ENCODE measurements at places on chromosomes 4 and X. TPM values are rescaled to one million over a fixed set of nuclear protein-coding genes. Genes with fewer than 3 reads are reported as not detected.

The NCAPG gene
- polyA plus RNA-seq, result 18.6 TPM

The EXOC1 gene
- not detected for polyA plus RNA-seq

The CORIN gene
- polyA plus RNA-seq, result 1.7 TPM

The UGT2B17 gene
- not detected for polyA plus RNA-seq

- DNase-seq, result peak; percentile 74
These were observed 300.1 kb upstream of the DDX53 start for GRCh38 chrX:22699581-22700091.

DNA sequence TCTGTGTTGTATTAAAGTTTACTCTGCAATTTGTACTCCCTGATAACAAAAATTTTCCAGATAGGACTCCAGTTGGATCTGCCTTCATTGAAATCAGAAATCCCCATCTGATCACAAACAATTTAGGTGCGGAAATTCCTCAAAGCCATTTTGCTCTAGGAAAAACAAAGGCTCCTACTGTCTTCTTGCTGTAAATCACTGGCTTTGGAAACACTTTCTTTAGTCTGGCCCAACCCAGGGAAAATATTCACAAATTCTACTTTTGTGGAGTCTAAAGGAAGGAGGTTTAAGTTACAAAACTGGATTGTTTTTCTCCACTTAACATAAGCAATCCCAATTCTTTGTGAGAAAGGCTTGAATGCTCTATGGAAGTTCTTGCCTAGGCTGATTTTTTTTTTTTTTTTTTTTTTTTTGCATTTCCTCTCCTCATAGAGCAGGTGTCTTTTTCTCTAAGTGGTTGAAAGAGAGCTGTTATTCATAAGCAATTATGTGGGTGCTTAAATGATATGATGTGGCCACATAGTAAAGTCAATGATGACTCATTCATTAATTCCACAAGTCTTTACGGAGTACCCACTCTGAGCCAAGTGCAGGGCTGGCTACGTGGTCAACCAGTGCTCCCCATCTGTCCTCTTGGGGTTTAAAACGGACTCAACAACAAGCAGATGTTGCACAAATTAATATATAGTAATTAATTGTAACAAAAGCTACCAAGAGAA lies 261.4 kb downstream of the LDB2 start:
- DNase-seq, result no peak

GRCh38 chrX:13364230-13364857 lies 44.5 kb upstream of the ATXN3L start:
- DNase-seq, result no peak

DNA sequence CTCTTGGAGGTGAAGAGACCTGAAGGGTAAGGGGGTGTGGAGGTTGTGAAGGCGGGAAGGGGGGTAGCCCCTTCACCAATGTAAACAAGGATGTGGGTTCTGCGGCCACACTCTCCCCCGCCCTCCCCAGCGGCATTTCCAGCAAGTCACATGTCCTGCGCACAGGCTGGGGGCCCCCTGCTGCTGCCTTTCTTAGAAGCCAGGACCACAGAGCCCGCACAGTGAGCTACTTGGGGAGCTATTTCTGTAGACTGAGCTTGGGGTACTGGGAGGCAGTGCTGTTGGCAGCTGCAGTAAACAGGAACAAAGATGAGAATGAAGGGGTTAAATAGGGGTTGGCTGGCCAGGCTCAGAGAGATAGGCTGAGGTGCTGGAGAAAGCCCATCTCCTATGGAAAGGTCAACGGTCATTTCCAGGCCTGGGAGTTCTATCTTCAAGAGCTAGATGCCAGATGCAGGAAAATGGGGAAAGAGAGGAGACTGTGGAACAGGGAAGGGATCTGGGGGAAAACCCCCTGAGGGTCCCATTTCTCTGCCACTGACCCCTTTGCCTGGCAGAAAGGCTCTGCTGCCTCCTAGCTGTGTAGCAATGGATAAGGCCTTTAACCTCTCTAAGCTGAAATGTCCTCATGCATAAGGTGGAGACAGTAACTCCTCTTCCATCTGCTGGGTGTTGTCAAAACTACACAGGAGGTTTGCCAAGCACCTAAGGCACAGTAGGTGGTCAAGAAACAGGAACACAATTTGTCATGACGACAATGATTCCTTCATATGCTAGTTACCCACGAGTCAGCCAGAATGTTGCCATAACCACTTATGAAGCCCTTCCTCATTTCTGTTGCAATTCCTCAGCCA lies 18.5 kb upstream of the PIM2 start:
- no peak for DNase-seq

GRCh38 chr4:153318696-153319320 lies 25.7 kb upstream of the MND1 start:
- peak; percentile 38 for DNase-seq
